Right ventricle myocardium superior (tissue), 1 donor: ENCODE measurements at places on chromosomes 6 and 20.

GRCh38 chr6:109257494-109257893, 124.8 kb downstream of the CD164 start:
- DNase-seq, result no peak

DNA sequence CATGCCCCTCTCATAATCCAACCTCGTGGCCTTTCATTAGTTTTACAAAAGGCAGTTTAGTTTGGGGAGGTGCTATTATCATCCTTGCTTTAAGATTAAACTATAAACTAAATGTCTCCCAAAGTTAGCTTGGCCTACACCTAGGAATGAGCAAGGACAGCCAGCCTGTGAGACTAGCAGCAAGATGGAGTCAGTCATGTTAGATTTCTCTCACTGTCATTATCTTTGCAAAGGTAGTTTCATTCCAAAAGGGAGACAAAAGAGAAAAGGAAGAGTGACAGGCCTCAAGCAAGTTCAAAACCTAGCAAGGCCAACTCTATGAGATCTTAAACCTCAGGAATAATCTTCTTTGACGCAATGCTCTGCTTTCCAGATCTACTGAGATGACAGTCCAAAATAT, 232.2 kb downstream of the UBE3D start:
- DNase-seq, result no peak

DNA sequence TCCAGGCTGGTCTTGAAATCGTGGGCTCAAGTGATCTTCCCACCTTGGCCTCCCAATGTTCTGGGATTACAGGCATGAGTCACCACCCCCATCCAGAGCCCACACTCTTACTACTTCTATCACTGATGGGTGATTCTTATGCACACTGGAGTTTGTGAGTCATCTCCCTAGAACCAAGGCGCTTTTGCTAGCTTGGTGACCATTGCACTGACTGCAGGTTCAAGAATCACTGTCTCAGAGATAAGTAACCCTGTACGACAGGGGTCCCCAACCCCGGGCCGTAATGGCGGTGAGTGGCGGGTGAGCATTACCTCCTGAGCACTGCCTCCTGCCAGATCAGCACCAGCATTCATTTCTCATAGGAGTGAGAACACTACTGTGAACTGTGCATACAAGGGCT, 118.8 kb downstream of the MAP3K7 start:
- DNase-seq, result no peak

DNA sequence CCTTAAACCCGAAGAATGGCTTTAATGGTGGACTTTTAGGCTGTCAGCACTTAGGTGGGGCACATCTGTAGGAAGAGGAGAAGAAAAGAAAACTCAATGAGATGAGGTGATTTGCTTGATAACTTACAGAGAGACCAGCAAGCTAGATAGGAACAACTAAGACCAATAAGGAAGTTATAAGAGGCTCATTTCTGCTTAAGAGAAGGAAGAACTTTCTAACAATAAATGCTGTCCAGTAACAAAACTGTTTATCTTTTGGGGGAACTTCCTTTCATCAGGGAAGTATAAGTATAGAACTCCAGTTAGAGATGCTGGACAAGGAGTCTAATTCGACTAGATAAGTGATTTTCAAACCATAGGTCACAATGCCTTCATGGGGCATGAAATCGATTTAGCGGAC, 107.2 kb upstream of the SIRPA start:
- no peak for DNase-seq

DNA sequence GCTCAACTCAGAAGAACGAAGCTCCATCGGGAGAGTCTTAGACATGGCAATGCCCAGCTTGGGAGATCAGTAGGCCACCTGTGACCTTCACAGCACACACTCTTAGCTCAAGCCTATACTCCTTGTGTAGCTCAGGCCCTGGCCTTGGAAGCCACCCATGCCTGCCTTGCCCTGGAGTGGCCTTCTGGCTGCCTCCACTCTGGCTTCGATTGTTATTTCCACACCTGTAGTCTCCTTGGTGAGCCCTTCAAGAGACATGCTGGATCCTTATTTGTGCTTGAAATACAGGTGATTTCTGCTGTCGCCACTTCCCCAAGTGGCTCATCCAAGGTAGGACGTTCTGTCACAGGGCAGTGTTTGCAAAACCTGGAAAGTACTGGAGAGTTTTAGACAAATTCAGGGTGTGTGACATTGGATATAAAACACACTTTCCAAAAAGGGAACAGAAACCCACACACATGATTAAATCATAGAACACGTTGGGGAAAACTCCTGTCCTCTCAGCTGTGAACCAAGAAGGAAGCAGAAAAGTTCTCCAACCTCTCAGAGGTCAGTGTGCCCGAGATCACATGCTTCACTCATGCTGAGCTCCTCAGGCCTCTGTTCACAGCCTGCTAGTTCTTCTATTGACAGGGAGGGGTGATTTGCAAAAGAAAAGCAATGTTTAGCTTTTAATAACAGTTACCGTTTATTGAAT, 391.8 kb downstream of the CDC5L start:
- no peak for DNase-seq

DNA sequence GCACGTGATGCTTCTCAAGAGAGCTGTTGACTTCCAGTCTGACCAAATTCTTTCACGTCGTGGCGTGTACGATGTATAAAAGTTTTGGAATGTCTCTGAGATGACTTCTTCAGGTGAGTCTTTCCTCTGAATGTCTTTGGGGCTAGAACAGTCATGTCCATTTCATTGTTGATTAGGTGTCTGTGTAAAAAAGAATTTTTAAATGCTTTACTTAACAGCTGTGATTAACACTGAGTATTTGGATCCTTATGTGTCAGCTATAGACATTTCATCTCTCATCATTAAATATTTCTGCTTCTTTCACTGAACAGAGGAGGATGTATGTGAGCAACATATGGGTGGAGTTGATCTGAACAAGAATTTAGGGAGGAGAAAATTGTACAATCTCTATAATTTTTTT, 29.3 kb upstream of the KIF13A start:
- DNase-seq, result no peak

DNA sequence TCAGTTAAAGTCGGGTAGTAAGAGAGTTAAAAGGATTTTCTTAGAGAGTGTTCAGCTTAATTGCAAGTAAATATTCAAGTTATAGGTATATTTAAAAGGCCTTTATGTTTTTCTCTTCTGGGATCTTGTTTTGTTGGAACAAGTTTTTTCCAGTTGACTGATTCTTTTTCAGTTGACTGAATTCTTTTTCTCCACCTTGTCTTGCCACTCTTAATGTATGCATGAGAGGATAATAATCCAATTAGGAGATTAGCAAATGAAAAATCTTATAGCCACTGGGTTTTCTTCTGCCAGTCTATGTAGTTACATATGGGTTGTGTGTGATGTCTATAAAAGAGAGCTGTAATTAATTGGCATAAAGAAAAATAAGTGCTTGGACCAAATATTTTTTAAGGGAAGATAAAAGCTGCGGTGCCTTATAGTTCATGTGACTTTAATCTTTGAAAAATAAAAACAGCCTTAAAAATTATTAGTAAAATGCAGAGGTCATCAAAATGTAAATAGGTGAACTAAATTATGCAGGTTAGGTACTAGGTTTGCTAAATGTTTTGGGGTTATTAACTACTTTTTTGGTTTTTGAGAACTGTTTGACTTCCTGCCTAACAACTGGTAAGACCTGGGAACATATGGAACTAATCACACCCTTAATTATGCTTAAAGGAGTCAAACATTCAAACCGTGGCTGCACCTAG, 367.2 kb downstream of the HTR1B start:
- no peak for DNase-seq

- DNase-seq, result no peak
Measured at GRCh38 chr6:90460051-90460450, 126.8 kb downstream of the MAP3K7 start.

DNA sequence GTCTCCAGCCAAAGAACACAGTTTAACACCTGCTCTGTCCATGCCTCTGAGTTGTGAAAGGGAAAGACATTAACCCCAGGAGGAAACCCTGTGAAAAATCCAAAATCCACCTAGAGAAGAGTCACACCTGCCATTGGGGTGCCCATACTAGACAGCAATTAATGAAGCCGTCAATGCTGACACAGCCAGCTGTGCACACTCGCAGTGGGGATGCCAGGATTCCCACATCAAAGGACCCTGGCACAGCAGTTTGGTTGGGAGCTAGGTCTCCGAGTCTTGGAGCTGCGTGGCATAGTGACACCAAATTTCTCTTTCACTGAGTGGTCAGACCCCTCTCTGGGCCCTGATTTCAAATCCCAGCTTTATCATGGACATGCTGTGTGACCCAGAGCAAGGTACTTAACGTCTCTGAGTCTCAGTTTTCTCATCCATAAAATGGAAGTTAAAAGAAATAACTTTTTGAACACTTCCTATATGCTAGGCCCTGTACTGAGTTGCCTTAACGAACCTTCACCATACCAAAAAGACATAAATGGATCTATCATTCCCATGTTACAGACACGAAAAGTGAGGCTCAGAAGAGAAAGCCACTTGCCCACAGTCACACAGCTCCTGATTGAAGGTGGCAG, 30.8 kb downstream of the BPIFB1 start:
- DNase-seq, result no peak

- no peak for DNase-seq
Measured at GRCh38 chr6:165575158-165575549, 87.9 kb downstream of the PDE10A start.
